ENCODE measurements at places on chromosomes 1 and 21. TPM values are rescaled to one million over a fixed set of nuclear protein-coding genes. Genes with fewer than 3 reads are reported as not detected.

The GBP6 gene
- 0.63 TPM for polyA plus RNA-seq

DNA sequence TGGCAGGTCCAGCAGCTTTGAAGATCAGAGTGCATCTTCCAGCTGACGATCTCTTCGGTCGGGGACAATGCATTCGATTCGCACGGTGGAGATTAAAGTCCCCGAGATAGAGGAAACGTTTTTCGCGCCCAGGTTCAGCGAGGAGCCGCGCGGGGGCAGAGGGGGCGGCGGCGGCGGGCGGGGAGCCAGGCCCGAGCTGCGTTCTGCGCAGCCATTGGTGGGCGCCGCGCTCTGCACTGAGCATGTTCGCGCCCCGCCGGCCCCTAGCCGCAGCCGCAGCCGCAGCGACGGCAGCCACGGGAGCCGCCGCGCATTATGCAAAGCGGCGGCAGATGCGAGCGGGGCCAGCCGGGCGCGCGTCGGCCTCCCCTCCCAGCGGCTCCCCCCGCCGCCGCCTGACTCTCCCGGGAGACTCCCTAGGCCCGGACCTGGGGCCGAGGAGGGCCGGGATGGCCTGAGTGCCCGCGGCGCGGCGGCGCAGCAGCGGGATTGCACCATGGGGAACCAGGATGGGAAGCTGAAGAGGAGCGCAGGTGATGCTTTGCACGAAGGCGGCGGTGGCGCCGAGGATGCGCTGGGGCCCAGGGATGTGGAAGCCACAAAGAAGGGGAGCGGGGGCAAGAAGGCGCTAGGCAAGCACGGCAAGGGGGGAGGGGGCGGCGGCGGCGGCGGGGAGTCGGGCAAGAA, at the start of gene FMN2:
Gene FMN2, plus strand, starts transcription at position 270 of the 687 bp plus-strand sequence. Its CDS starts 227 bp downstream, at position 497.
- DNase-seq, result no peak

GRCh38 chr1:157994704-157995582, 1.5 kb downstream of the KIRREL1 start:
- no peak for DNase-seq

The DNAI4 gene
- polyA plus RNA-seq, result 0.77 TPM

- peak; percentile 21 for DNase-seq
Measured at GRCh38 chr21:36994501-36995158, 11.9 kb upstream of the RIPPLY3 start.

DNA sequence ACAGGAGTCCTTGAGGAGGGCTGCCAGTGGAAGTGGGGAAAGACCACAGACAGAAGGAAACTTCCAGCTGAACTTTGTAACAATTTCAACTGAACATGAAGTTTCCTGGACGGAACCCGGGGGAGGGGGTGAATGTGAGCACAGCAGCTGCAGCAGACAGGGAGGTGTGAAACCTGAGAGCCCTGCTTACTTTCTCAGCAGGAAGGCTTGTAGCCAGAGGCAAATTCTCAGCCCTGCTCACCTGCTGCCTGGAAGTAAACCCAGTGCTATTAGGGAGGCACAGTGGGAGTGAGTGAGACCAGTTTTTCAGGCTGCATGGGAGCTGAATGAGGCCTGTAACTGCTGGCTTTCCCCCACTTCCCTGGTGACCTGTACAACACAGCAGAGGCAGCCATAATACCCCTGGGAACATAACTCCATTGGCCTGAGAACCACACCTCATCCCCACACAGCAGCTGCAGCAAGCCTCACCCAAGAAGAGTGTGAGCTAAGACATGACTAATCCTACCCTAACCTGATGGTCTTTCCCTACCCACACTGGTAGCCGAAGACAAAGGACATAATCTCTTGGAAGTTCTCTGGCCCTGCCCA, 9.6 kb upstream of the SPRR2F start:
- no peak for DNase-seq

DNA sequence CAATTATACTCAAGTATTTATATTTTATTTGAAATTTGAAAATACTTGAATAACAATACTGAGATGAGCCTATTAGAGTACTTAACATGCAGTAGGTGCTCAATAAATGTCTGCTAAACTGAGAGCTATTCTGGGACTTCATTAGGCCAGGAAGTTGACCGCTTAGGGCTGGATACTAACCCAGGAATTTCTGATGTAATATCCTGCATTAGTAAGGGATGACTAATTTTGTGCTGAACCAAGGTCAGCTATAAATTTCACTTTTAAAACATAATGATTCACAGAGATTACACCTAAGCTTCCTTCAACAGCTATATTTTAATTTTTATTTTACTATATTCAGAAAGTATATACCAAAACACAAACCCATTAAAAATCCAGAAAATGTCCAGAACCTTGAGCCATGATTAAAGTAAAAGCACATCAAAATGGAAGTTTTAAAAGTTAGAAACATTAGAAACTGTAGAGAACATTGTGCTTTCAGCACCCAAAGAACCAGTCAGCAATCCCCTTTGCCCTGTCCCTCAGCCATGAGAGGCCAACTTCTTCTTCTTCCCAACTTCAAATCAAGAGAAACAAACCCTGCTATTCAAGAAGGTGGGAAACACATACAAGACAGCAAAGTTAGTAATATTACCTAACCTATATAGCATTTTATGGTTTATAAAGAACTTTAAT, 35.4 kb downstream of the WNT2B start:
- DNase-seq, result no peak

The IRF6 gene
- polyA plus RNA-seq, result 1.0 TPM

DNA sequence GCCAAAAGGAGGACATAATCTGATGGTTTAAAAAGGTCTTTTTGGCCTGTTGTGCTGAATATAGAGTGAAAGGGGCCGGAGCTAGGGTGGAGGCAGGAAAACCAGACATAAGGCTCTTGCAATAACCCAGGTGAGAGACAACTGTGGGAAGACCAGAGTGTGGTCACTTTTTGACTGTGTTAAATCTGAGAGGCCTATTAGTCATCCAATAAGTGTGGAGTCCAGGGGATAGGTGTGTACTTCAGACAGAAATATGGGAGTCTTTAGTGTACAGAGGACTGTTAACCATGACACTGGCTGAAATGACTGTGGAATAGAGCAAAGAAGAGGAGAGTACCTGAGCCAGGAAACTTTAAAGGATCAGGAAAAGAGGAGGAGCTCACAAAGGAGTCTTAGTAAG, 89.3 kb downstream of the VAV3 start:
- no peak for DNase-seq

The ISG15 gene
- 250 TPM for polyA plus RNA-seq

The PDC gene
- not detected for polyA plus RNA-seq
